Fibroblast of mammary gland (primary cell): ENCODE measurements at places on chromosomes 5 and 9.

GRCh38 chr9:132472599-132472998, 62.6 kb downstream of the CFAP77 start:
- DNase-seq, result no peak

DNA sequence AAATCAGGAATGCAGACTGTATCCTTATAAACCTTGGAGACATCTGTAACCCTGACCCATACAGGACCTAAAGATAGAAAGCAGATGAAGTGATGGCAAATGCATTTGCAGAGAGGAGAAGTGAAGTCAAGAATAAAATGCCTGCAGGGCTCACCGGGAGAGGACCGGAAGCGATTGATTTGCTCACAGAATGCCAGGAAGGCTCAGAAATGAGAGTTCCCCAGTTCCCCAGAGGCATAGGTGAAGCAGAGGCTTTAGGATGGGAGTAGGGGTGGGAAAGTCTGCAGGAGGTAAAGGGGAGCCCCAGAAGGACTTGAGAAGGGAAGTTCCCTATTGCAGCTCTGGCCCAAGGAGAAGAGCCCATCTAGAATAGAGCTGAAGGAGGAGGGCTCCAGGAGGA, 63.9 kb upstream of the TNFAIP8 start:
- DNase-seq, result no peak

DNA sequence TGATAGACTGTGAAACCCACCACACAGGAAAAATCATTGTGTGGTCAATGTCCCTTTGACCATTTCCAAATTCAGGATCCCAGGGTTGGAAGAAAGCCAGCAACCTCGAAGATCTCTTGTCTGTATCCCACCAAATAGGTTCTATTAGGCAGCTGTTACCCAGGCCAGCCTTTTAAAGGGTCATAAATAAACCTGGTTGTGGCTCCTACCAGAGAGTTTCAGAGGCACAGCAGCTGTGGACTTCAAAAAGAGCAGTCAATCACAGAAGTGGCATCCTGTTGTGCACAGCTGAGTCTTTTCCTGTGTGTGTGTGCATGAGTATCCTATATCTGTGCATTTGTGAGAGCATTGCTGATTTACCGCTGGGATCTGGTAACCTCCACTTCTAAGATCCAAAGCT, 23.7 kb upstream of the OR2S2 start:
- DNase-seq, result no peak

- no peak for DNase-seq
These were observed 417.7 kb downstream of the GADD45G start for GRCh38 chr9:90022474-90022873.

DNA sequence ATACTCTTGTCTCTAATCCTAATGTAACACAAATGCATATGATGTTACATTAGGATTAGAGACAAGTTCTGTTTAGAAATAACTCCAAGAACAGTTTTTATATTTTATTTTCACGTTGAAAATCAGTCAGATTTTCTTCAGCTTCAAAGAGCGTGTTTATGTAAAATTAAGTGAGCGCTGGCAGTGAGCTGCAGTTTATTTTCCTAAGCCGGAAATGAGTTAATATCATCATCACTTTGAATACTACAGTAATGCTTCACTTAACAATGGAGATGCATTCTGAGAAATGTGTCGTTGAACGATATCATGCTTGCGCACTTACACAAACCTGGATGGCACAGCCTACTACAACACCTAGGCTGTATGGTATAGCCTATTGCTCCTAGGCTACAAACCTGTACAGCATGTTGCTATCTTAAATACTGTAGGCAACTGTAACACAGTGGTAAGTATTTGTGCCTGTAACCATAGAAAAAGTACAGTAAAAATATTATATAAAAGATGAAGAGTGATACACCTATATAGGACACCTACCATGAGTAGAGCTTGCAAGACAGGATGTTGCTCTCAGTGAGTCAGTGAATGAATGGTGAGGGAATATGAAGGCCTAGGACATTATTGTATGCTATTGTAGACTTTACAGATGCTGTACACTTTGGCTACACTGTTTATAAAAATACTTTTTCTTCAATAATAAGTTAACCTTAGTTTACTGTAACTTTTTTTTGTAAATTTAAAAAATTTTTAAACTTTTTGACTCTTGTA, 65.9 kb upstream of the C5orf46 start:
- no peak for DNase-seq

DNA sequence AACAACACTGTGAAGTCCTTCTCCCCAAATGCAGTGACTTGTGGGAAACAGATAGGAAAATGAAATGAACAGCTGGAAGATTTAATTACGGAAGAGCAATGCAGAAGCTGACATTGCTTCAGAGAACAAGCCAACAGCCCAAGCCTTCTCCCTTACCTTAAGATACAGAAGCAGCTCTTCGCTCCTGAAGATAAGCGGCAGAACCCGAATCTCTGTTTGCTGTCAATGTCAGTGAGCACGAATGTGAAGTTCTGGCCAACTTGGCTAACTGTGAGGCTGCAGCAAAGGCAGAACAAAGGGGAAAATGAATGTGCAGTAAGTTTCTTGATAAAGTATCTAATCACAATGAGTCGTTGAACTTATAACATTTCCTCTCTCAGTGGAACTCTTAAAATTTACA, 172.4 kb downstream of the DENND1A start:
- DNase-seq, result no peak

GRCh38 chr5:113634957-113635356, 121.5 kb downstream of the YTHDC2 start:
- DNase-seq, result no peak

GRCh38 chr9:92728831-92729734, 35.5 kb downstream of the BICD2 start:
- DNase-seq, result peak; percentile 19

DNA sequence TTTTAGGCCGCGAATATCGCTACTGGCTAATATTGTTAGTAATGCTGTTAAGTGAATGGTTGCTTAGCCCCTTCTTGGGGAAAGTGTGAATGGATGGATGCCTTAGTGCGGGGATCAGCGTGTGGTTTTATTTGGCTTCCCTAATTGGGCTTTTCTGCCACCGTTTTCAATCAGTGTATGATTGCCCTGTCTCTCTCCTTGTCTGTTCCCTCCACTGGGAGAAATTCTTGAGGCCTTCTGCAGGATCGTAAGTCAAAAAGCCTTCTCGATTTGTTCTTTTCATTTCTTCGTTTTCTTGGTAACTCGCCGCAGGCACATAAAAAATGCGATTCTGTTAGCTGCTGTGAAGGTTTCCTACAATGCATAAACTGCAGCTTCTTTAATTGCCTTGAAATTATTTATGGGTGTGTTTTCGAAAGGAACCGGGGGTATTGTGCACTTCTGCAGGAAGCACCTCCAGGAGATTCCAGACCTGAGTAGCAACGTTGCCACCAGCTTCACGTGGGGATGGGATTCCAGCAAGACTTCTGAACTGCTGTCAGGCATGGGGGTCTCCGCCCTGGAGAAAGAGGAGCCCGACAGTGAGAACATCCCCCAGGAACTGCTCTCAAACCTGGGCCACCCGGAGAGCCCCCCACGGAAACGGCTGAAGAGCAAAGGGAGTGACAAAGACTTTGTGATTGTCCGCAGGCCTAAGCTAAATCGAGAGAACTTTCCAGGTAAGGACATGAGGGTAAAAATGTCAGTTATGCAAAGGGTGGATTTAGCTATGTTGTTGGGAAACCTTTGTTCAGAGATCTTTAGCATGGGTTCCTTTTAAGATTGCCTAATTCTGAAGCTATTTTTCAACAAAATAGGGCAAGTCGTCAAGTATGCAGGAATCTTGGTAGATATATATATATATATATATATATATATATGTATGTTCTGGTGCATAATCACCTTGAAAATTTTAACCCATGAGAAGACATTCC, 700 bp downstream of the SKP2 start:
- peak; percentile 28 for DNase-seq

DNA sequence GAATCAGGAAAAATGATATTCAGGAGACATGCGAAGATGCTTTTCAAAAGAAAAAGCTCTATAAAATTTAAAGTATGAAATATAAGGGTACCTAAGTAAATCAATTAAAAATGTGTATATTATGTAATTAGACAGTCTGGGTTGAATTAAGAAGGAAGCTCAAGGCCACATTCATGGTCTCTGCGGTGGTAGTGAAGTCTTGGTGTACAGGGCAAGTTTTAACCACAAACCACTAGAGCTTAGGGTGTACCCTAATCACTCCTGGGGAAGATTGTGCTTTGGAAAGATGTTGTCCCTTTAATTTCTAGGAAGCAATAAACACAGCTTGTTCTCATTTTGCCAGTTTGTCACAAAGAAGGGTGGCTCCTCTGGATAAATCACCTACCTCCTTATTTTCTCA, 287.2 kb upstream of the ZNF608 start:
- no peak for DNase-seq

- DNase-seq, result no peak
These were observed 855 bp downstream of the MCC start for GRCh38 chr5:113487416-113487780.

- no peak for DNase-seq
These were observed 72.9 kb downstream of the RCL1 start for GRCh38 chr9:4865681-4866080.

DNA sequence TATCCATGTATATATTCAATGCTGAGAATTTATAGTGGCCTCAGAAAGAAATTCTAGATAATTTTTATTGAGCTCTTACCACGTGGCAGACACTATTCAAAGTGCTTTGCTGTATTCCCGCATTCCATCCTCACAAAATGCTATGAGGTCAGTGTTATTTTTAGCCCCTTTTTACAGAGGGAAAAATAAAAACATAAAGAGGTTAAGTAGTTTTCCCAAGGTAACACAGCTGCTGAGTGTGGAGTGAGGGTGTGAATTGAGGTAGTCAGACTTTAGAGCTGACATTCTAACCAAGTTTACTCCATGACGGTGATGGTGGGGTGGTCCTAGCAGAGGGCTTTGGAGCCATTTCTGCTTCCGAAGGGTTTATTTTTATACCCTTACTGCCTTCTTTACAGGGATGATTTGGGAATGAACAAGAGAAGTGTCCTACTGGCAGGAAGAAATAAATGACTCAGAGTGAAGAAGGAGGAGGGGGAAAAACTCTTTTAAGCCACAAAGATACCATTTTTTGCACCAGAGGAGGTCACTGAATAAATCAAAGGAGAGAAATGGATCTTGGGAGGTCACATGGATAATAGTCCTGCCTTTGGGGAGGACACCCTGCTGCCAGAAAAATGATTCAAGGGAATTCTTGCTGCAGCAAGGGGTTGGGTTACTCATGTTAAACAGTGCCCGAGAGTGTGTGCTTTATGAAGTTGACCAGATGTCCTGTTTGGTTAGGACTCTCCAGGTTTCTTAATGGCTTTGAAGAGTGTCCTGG, 76.1 kb downstream of the HMHB1 start:
- peak; percentile 90 for DNase-seq

DNA sequence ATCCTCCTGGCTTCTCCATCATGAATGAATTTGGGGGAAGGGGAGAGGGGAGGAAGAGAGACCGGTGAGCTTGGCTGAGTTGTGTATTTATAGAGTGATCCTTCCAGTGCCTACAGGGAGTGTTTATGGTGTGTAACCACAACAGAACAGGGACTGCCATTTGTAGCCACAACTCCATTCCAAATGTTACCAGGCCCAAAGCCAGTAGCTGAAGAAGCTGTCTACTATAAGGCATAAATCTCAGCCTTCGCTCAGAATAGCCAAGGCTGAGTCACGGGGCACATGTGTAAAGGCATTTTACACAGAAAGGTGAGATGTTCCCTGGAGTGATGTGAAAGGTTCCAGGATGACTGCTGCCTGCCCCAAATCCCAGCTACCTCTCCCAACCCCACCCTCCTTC, 2.5 kb downstream of the TMEM252 start:
- no peak for DNase-seq

DNA sequence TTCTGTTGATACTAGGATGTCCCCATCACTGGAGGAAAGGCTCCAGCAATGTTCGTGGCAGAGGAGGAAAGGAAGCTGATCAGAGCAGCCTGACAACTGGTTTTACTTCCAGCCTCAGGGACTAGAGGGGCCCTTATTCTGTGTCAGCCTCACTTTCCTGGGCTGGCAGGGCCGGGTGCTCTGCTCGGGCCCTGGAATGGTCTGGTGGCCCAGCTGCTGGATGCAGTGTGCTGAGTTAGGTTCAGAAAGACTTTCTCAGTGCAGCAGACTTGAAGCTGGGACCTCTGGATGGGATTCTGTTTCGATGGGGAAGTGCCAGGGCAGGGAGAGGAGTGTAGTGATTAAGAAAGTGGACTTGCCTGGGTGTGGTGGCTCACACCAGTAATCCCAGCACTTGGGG, 81.0 kb downstream of the MACROH2A1 start:
- no peak for DNase-seq

GRCh38 chr5:94748212-94748611, 129.7 kb downstream of the SLF1 start:
- no peak for DNase-seq

DNA sequence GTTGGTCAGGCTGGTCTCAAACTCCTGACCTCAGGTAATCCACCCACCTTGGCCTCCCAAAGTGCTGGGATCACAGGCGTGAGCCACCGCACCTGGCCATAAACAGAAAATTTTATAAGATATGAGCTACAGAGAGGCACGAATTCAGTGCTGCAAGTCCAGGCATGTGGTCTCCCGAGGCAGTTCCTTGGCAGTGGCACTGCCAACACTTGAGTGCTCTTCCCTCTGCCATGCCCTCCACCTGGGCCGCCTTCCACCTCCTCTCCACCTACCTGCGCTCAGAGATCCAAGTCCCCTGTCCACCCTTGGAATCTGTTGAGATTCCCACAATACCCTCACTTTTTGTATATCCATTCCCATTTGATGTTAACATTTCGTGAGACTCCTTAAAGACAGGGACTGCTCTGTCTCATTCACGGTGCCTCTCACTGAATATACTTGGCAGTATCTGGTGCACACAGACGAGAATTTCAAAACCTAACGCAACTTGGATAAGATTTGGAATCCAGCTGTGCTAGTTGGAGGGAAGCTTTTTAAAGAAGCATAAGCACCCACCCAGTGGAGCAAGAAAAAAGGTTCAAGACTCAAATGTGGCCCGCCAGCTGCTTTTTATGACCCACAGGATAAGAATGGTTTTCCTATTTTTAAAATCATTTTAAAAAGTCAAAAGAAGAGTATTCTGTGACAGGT, 68.3 kb downstream of the DCP2 start:
- DNase-seq, result no peak

- DNase-seq, result no peak
These were observed 1313.0 kb downstream of the MAT2B start for GRCh38 chr5:164818445-164818844.

DNA sequence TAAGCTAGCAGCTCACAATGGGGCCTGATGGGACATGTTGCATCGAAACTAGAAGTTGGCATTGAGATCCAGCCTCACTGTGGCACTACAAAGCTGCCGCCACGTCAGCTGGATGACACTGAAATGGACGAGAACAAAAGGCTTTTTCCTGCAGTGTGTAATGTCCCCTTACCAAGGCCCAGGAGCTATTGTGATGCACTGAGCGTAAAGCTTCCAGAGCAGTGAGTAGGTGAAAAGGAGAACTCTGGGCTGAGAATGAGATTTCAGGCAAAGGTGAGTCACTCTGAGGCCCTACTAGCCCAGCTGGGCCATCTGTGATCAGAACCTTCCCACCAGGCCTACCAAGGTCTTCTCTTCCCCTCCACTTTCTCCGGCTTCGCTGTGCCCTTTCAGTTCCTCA, 528.1 kb upstream of the KLF4 start:
- no peak for DNase-seq
